NCI-H510A treated with DMSO at 0.1 percent for 48 hours (cell line): ENCODE measurements at places on chromosomes 2 and 18.

DNA sequence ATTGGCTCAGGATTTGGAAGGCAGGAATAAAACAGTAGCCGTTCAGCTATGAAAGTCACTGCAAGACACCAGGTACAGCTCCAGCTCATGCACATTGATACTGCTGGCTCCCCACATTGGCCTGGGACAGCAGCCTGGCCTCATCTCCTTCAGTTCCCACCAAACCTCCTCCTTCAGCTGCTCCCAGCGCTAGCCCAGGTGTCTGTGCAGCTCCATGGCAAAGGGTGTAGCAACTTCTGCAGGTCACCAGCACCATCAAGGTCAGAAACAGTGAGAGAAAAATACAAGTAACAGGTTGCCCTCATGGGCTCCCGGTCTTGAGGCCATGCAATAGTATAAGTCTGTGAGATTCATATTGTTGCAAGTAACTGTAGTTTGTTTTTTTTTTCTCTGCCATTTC, 216.7 kb upstream of the CTAGE1 start:
- DNase-seq = no peak

GRCh38 chr2:6944555-6944954, 27.3 kb downstream of the RNF144A start:
- no peak for DNase-seq

GRCh38 chr2:46887028-46887885, 28.3 kb downstream of the MCFD2 start:
- no peak for DNase-seq

DNA sequence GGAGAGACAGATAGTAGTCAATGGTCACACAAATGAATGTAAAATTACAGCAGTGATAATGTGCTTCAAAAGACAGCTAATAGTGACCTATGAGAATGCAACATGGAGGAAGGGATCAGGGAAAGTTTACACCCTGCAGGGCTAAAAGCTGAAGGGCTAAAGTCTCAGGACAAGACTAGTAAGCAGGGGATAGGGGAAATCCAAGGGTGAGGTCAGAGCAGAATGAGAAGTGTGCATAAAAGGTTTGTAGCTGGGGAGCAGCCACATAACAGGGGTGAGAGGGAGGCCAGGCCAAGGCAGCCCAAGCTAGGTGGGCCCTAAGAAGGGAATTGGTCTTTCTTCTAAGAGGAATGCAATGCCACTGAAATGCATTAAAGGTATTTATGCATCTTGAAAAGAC, 746.3 kb downstream of the SATB2 start:
- DNase-seq = no peak

GRCh38 chr2:15937882-15938802, 2.2 kb upstream of the MYCN start:
- DNase-seq = no peak

- no peak for DNase-seq
Observed at GRCh38 chr18:29361843-29362242, 1184.9 kb upstream of the CDH2 start.
